ENCODE measurements at places on chromosomes 5 and 9. TPM values are rescaled to one million over a fixed set of nuclear protein-coding genes. Genes with fewer than 3 reads are reported as not detected.

The CENPK gene
- total RNA-seq, result 13.3 TPM

The CCNO gene
- 2.0 TPM for total RNA-seq

The SH3PXD2B gene
- total RNA-seq, result 35.1 TPM

The SOHLH1 gene
- not detected for total RNA-seq

The PLEKHG4B gene
- total RNA-seq, result under 0.01 TPM

The HACD4 gene
- total RNA-seq, result 17.2 TPM

The IFNA13 gene
- total RNA-seq, result not detected

The RNF183 gene
- total RNA-seq, result not detected

The CRHBP gene
- not detected for total RNA-seq

The ACTBL2 gene
- total RNA-seq, result not detected

The PRR16 gene
- total RNA-seq, result 26.3 TPM

The PLPPR1 gene
- not detected for total RNA-seq

The FBLL1 gene
- total RNA-seq, result 0.39 TPM

The COX7C gene
- 223 TPM for total RNA-seq

The CBY3 gene
- not detected for total RNA-seq

The PNPLA7 gene
- total RNA-seq, result 3.0 TPM

The PHF24 gene
- 0.11 TPM for total RNA-seq

The SLC34A3 gene
- not detected for total RNA-seq

The PCDHB10 gene
- 2.5 TPM for total RNA-seq

The POU4F3 gene
- 0.11 TPM for total RNA-seq

The DPYSL3 gene
- total RNA-seq, result 111 TPM

The PCDHGA9 gene
- 11.1 TPM for total RNA-seq

The FCN1 gene
- not detected for total RNA-seq

The TEX48 gene
- total RNA-seq, result not detected

The BTNL8 gene
- total RNA-seq, result not detected

The TXNDC8 gene
- total RNA-seq, result not detected

The IFNA21 gene
- total RNA-seq, result not detected

The UBE2D2 gene
- 58.8 TPM for total RNA-seq

The LOX gene
- 448 TPM for total RNA-seq

The SHISAL2B gene
- not detected for total RNA-seq
